ENCODE measurements at places on chromosomes 13 and 19. TPM values are rescaled to one million over a fixed set of nuclear protein-coding genes. Genes with fewer than 3 reads are reported as not detected.
A peak's percentile ranks its signal among the peaks of the same experiment; 100 is the strongest.

PSG7 gene
- not detected for total RNA-seq

NLRP4 gene
- total RNA-seq, result not detected

SPTBN4 gene
- 2.5 TPM for total RNA-seq

ZNF576 gene
- 11.6 TPM for total RNA-seq

DNA sequence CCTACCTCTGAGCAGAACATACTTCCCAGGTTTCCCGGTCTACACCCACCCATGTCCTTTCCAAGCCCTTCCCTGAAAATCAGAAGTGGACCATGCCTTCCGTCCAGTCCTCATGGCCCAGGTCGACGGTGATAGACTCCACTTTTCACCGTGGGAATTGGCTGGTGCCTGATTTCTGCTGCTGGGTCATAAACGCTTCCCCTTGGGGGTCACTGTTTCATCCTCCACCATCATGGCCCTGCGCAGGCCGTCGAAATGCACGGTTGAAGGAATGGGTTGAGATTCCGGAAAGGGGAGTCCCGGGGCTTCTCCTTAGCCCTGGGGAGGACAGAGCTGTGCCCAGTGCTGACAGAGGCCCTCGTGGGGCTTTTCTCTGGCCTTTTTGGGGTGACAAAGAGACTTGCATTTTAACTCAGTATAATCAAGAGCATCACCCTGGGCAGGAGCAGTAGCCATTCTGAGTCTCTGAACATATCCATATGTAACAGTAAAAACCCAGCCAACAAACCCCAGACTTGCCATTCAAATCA, 75.5 kb downstream of the SOX1 start:
- DNase-seq, result no peak
- H3K27me3 ChIP-seq, result peaks cover 3% of the 10 kb centered on the region
- H3K4me3 ChIP-seq, result no peak overlapping the region
- no peaks in the 10 kb centered on the region for H3K36me3 ChIP-seq
- H3K27ac ChIP-seq, result no peak overlapping the region
- no peaks in the 10 kb centered on the region for H3K4me1 ChIP-seq

- no peak overlapping the region for H3K4me3 ChIP-seq
- peaks cover 9% of the 10 kb centered on the region for H3K36me3 ChIP-seq
- peaks cover 8% of the 10 kb centered on the region for H3K4me1 ChIP-seq
- DNase-seq, result no peak
- H3K27me3 ChIP-seq, result no peaks in the 10 kb centered on the region
Measured at GRCh38 chr19:3381701-3382372, 15.5 kb downstream of the NFIC start.

DNA sequence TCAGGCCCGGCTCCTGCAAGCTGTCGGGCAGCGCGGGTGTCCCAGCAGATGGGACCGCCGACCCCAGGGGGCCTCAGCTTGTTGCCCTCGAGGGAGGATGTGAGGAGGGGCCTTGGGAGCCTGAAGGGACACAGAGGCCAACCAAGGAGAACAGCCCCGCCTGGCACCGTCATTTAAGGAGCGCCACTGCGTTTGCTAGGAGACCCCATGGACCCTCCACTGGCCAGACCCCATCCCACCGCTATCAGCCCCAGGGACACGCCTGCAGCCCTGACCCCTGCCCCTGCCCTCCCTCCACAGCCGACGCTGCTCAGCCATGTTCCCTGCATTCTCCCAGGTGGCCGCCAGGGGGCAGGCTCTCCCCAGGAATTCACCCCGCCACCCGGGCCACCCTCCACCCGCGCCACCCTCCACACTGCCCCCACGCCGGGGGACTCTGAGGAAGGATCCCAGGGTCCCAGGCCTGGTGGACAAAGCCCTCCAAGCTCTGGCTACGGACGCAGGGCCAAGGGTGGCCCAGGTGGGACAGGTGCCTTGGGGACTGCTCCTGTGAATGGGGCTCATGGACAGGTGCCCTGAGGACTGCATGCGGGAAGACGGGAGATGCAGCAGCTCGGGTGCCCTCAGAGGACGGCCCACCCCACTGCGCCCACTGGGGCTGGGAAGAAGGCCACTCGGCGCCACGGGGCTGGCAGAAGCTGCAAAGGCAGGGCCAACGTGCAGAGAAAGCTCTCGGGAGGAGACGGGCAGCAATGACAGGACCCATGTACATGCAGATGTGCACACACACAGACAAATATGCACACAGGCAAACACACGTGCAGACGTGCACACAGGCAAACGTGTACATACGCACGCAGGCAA, 34.4 kb downstream of the PIP5K1C start:
- H3K4me3 ChIP-seq, result no peak overlapping the region
- DNase-seq, result peak; percentile 86
- no peaks in the 10 kb centered on the region for H3K27me3 ChIP-seq
- peaks cover 2% of the 10 kb centered on the region for H3K36me3 ChIP-seq
- no peak overlapping the region for H3K27ac ChIP-seq

DNA sequence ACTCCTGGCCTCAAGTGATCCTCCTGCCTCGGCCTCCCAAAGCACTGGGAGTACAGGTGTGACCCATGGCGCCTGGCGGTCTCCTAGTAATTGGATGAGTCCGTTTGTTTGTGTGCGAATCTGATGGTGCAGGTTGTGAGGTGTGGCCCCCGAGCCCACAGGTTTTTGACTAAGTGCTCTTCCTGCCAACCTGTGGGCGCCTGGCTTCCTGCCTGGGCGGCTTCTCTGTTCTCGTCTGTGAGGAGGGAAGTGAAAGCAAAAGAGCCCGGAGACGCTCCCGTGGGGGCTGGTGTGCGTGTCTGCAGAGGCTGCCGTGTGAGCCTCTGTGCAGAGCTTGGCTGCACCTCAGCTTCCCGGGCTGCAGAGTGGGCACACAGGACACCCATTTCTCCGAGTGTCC, 10.0 kb downstream of the ARHGAP45 start:
- no peaks in the 10 kb centered on the region for H3K27me3 ChIP-seq
- H3K4me1 ChIP-seq, result peaks cover 74% of the 10 kb centered on the region
- H3K36me3 ChIP-seq, result peaks cover 72% of the 10 kb centered on the region
- peak overlapping the region; percentile 86 for H3K27ac ChIP-seq

GRCh38 chr13:44463759-44464158, 90.1 kb downstream of the SERP2 start:
- no peak for DNase-seq
- H3K4me3 ChIP-seq, result no peak overlapping the region
- H3K36me3 ChIP-seq, result no peaks in the 10 kb centered on the region
- no peaks in the 10 kb centered on the region for H3K4me1 ChIP-seq
- H3K27me3 ChIP-seq, result no peaks in the 10 kb centered on the region
- H3K27ac ChIP-seq, result no peak overlapping the region

Measured in activated CD4-positive, alpha-beta T cell treated with anti-CD3 and anti-CD28 coated beads for 36 hours (primary cell).